ENCODE measurements at places on chromosomes 1 and 21. TPM values are rescaled to one million over a fixed set of nuclear protein-coding genes. Genes with fewer than 3 reads are reported as not detected.
A peak's percentile ranks its signal among the peaks of the same experiment; 100 is the strongest.

Gene PCSK9
- total RNA-seq: 51.9 TPM

Gene GNAT2
- not detected for total RNA-seq

DNA sequence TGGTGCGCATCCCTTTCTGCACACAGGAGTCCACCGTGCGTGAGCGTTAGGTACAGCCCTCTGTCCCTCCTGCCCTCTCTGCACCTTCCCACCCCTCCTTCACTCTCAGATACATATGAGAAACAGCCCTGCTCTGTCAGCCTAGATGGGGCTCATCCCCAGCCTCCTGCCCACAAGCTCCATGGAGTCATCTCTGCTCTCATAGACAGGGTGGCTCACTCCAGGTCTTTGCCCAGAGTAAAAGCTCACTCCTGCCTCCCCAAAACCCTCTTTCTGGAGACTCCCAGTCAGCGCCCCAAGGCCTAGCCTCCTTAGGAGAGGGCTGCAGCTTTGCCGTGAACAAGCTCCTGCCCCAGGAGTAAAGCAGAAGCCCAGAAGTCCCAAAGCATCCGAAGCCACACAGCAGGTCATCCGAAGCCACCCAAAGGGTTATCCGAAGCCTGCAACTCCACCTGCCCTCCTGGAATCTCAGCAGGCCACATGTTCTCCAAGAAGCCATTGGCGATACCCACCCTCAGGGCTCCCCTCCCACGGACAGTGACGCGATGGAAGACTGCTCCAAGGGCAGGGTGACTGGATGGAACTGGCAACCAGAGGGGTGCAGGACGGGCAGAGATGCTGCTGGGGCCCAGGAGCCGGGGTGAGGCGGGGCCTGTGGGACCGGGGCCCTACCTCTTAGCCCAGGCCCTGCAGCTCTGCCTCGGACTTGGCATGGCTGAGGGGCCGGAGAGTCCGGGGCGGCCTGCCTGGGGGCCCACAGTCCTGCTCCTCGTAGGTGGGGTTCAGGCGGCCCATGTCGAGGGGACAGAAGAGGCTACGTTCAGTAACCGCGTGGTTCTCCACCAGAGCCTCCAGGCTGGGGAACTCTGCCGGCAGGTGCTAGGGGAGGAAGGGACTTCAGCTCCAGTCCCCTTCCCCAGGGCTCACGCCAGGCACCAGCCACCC lies 3.6 kb upstream of the KIF17 start:
- no peak for ATAC-seq

DNA sequence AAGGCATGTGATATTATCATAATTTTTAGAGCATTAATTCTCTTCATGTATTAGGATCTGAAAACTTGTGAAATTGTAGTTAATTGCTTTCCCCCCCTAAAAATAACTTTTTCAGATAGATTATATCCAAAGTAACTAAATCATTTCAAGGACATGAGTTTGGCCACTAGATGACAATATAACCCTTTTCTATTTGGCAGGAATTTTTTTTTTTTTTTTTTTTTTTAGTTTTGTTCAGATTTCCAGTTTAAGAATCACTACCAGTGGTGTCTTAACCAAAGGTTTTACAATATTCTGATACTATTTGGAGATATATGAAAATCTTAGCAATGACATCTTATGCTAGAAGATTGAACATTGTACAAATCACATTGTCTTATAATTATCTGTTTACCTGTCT lies 370.8 kb downstream of the AMY1C start:
- ATAC-seq: no peak

DNA sequence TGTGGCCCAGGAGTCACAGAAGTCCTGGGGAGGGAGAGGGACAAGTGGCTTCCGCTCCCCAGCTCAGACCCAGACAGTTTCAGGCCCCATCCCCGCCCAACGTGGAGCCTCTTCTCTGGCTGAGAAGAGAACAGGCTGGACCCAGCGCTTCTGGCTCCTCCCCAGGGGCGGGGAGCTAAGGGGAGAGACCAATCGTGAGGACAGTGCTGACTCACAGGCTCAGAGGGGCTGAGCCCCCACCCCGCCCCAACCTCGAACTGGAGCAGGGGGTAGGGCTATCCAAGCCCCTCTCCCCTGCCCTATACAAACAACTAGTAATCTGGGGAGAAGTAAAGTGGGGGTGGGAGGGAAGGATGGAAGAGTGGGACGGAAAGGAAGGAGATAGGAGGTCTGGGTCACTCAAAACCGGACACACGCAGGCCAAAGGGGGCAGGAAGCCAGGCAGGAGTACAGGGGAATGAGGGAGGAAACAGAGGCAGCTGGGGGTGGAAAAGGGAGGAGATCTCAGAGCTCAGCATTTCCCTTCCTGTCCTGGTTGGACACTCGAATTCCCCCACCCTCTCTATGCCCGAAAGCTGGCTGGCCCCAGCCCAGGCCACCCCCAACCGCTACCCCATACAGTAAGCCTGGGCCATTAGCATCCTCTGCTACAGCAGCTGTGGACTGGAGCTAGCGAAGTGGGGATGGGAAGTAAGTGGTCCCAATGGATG lies at the start of gene SHC1:
Gene SHC1, minus strand, starts transcription at position 117 of the 710 bp plus-strand sequence. CDS start 221 bp downstream, outside the sequence.
- peak; percentile 71 for ATAC-seq

GRCh38 chr1:17070163-17070525 lies 16.3 kb upstream of the SDHB start:
- no peak for ATAC-seq

- ATAC-seq: no peak
Observed at GRCh38 chr21:46037331-46038325, 56.1 kb downstream of the COL6A1 start.

- ATAC-seq: no peak
Observed at GRCh38 chr1:10308001-10308400, 90.9 kb upstream of the PGD start.

Data from motor neuron (in vitro differentiated cells).